ENCODE measurements at places on chromosomes 11 and 22.

DNA sequence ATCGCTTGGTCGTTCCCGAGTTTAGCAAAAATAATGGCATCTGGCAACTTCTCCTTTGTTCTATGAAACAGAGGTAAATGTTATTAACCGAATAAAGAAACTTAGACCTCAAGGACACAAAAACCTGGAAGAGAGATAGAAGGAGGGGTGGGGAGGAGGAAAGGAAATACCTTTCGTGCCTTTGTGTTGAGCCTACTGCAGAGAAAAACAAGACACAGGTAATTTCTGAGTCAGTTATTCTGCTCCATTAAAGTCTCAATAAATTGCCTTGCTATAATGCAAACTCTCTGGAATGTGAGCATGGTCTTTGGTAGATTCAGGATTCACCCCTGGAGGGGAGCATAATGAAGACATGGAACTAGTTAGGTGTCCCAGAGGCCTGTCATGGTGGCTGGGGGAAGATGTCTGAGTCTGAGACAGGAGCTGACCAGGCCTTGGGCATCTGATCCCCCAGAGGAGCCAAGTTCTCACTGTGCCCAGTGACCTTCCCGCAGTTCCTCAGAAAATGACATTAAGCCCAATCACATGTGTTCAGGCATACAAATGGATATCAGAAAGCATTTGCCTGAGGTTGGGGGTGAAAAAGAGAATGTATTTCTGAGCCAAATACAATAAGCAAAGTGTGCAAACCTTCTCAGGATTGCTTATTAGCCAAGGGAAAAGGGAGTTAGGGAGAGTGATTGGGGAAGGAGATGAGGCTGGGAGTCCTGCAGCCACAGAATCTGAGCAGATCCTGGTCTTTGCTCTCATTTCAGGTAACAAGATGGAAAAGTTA, 72.6 kb upstream of the CADM1 start:
- DNase-seq: no peak

GRCh38 chr22:26610996-26611395, 6.8 kb downstream of the CRYBB1 start:
- no peak for DNase-seq

GRCh38 chr11:61675826-61676225, 4.4 kb upstream of the DAGLA start:
- no peak for DNase-seq

DNA sequence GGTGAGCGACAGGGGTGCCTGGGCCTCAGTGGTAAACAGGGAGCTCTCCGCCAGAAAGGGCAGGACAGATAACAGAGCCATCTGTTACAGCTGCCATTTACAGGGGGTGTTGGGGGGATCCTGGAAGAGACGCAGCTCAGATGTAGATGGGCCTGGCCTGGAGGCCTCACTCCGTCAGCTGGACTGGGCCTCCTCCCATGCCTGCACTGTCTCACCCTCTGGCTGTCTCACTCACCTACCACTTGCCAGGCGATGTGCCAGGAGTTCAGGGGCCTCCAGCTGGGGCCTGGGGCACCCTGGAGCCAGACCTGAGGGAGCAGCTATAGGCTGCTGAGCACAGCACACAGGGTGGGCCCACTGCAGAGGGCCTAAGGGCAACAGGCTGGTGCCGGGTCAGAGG, 16.3 kb upstream of the SUSD2 start:
- no peak for DNase-seq

DNA sequence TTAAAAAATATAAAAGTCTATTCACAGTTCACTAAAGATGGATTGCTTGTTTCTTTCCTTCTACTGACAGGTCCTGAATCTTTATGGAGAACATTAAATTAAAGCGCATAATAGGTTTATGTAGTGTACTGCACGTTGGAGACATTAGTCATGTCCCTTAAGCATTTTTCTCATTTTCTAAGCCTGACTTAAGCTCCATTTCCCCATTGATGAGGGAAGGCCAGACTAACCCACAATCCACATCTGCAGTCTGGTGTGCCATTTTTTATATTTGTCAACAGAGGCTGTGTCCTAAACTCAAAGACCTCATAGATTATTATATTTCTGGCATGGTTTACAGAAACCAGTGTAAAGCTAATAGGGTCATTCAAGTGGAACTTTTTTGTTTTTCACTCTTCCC, 39.9 kb downstream of the CADM1 start:
- no peak for DNase-seq

- DNase-seq: no peak
Observed at GRCh38 chr11:6882751-6883150, 6.3 kb downstream of the OR10A4 start.

DNA sequence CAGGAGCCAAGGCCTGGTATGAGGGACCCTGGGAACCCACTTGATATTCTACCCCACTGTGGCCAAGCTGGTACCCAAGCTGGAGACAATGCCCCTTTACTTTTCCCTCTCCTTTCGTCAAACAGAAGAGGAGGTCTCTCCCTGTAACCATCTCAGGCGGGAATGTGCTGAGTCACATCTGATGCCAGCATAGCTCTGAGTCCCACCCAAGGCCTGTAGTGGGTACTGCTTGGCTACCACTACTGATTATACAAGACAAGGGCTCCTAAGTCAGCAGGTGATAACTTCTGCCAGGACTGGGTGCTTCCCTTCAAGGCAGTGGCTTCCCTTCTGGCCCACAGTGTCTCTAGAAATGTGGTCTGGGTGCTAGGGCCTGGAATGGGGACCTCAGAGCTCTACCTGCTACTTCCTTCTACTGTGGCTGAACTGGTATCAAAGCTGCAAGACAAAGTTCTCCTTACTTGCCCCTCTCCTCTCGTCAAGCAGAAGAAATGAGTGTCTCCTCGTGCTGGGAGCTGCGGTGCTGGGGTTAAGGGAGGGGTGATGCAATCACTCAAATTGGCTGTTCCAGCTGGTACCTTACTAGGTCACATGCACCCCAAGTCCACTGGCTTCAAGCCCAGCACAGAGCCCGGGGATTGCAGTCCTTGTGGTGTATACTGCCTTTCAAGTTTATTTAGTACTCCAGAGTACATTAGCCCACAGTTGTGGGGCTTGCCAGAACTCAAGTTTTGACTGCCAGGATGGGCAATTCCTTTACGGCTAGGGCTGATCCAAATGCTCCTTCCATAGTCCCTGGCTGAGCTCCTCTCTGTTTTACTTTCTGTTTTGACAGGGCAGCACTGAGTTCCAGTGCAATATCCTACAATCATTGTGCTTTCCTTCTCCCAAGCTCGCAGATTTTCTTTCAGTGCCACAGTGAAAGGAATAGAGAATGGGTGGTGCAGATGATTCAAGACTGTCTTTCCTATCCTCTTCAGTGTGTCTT, 419.7 kb upstream of the CNTN5 start:
- no peak for DNase-seq

GRCh38 chr11:47220401-47220821, 5.6 kb downstream of the DDB2 start:
- no peak for DNase-seq

GRCh38 chr11:130163346-130164220, 4.0 kb downstream of the ST14 start:
- no peak for DNase-seq

DNA sequence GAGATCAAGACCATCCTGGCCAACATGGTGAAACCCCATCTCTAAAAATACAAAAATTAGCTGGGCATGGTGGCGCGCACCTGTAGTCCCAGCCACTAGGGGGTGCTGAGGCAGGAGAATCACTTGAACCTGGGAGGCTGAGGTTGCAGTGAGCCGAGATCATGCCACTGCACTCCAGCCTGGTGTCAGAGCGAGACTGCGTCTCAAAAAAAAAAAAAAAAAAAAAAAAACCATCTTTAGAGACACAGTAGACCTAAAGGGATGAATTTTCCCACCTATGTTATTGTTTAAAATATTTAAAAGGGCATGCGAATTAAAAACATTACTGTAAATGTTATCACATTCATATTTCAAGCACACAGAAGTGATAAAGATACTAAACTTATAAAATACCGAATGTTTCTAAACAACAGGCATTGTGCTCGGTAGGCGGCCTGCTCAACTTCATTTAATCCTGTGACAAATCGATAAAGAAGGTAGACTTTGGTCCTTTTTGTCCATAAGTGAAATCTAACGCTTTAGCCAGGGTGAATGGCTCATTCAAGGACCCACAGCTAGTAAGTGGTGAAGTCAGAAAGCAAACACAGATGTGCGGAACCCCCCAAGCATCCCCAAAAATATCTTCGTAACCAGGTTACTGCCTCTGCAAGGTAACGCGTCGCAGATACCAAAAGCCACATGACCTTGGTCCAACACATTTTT, 16.1 kb downstream of the NCAPD3 start:
- peak; percentile 69 for DNase-seq

- DNase-seq: no peak
Observed at GRCh38 chr22:22389467-22389866, 119.1 kb downstream of the ZNF280B start.

DNA sequence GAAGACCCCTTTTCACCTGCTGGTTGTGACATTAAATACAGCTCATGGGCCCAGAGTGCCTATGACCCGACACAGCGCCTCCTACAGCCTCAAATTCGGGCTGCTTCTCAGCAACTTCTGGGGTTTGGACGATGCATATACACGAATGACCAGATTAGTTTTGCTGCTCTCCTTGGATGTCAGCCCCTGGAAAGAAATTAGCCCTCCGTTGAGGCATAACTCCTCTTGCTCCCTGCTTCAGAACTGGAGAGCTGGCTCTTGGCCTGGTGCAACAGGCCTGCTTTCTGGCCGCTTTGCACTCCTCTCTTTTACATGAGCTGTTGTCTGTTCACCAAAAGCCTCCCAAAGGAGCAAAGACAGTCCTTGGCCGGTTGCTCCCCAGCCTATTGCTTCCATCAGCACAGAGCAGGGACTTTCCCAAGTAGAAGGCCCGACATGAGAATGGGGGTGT, 3.3 kb downstream of the TECTA start:
- no peak for DNase-seq

- DNase-seq: no peak
Observed at GRCh38 chr11:14793546-14793945, 98.5 kb downstream of the CYP2R1 start.

DNA sequence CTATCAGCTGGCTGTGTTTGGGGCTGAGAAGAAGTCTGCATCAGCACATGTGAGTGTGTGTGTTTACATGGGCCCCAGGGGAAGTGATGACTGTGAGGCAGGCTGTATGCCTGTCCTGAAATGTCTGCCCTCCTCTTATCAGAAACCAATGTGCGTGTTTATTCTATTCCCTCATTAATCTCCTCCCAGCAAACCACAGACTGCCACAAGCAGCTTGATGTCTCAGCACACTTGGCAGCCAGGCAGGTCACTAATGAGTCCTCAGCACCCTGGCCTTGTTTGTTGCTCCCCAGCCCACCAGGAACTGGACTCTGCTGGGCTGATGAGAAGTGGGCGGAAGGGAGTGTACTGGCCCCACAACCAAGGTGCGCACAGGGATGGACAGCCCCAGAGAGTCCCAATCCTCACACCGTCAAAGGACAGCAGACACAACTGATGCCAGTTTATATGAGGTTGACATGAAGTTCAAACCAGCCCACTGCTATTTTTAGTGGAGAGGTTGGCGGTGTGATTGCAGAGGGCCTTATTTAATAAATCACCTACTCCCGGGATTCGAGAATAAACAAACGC, 225.8 kb downstream of the ETS1 start:
- peak; percentile 53 for DNase-seq

- DNase-seq: peak; percentile 24
Observed at GRCh38 chr22:20549232-20549841, 41.9 kb downstream of the MED15 start.

DNA sequence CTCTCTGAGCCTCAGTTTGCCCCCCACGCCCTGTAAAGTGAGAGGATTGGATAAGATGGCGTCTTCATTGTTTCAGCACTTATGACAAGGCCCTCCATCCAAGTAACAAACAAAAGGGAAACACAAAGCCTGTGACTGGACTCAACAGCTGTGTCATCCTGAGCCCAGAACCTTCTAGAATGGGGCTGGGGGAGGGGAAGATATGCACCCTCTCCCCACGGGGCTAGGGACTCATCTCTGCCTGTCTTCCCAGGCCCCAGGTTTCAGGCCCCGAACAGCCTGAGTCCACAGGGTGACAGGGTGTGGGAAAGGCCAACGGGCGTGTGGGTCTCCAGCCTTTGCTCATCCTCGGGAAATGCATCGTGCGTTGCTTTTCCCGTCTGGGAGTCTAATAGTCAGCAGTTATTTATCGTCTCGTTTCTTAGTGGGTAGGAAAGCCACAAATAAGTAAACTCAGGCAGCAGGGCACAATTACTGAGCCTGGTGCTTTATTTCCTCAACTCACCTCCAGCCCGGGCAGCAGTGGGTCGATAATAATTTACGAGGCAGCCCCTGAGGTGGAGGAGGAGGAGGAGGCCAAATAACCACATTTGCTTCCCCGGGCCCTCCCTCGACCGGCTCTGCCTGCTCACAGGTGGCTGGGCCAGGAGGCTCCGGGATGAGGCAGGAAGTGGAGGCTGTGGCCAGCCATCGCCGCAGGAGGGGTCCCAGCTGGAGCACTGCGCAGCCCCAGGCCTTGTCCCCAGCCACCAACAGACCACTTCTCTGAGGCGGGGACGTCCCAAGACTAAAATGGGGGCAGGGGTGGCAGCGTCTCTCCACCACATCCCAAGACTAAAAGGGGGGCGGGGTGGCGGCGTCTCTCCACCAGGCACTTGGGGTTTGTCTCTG, 54.4 kb downstream of the FLRT1 start:
- no peak for DNase-seq

GRCh38 chr22:34001701-34002466, 81.6 kb upstream of the LARGE1 start:
- no peak for DNase-seq

- no peak for DNase-seq
Observed at GRCh38 chr22:50031189-50032091, 18.9 kb upstream of the IL17REL start.

DNA sequence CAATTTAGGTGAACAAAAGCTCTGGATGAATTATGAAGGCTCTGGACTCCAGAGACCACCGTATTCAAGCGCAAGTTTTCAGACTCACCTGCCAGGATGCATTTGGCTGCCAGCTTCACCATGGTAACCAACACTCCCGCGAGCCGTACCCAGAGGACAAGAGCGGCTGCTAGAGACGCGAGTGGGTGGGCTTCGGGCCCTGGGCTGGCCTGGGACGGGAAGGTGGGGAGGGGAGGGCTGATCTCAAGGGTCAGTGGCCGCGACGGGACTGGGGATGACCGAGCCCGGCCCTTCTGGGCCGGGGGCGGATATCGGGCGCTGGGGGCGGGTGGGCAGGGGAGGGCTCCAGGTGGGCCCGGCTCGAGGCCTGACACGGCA, 344 bp downstream of the IFT27 start:
- no peak for DNase-seq

- no peak for DNase-seq
Observed at GRCh38 chr22:29956680-29957079, 73.7 kb downstream of the MTMR3 start.

DNA sequence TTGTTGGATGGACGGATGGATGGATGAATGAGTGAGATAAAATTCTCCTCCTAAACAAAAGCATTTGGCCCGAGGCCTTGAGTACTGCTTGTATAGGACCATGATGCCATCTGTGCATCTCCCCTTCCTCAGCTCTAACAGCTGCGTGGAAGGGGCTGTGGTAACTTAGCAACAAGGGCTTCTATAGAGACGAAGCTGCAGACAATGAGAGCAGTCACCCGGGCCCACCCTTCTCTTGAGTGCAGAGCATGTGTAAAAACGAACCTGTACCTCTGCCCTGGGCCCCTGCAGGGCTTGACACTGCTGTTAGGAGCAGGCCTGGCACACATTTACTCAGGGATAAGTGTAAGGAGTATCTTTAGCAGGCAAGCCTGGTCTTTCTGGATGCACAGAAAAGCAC, 391.5 kb downstream of the CADM1 start:
- no peak for DNase-seq

Data from T-helper 2 cell (primary cell).